ENCODE measurements at places on chromosomes 16 and 17. TPM values are rescaled to one million over a fixed set of nuclear protein-coding genes. Genes with fewer than 3 reads are reported as not detected.

DNA sequence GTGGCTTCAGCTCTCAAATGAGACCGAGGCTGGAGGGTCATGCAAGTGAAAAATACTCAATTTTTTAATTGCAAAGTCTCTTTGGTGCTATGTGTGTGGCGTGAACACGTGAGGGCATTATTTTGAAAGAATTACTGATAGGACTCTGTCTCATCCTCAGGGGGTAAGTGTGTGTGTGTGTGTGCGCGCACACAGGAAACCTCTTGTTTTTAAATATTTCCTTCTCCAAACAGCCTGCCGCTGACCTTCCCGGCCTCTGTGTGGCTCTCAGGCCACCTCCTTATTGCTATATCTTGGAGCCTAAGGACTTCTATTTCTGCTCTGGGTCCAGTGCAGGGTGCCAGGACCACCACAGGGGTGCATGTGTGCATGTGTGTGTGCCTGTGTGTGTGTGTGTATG, 99.7 kb downstream of the CMIP start:
- no peak for DNase-seq

DNA sequence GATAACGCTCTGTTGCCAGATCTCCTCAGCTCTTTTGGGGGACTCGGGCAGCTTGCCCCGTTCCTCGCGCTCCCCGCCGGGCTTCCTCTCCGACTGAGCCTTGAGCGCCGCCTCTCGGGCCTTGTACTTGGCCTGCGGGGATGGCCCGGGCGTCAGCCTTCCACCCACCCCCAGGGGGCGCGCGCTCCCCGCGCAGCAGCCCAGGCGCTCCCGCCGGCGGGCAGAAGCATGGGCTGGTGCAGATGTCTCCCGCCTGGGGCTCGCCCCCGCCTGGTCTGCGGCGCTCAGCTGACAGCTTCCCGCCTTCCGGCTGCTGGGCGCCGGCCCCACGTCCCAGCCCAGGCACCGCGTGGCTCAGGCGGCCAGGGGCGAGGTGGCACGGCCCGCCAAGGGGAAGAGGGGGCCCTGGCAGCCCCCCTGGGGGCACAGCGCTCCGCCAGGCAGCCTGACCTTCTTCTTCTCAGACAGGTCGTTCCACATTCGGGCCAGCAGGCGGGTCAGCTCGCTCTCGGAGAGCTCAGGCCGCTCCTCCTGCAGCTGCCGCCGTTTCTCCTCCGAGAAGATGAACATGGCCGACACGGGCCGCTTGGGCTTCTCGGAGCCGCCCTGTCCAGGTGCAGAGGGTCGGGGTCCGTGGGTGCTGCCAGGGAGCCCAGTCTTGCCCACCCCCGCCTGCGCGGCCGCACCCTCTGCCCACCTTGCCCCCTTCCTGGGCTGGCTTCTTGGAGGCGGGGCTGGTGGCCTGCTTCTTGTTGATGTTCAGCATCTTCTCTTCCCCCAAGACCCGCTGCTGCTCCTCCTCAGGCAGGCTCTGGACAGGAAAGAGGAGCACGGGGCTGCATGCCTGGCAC, 8.9 kb downstream of the UBTF start:
- peak; percentile 99 for DNase-seq

GRCh38 chr17:7711051-7711755, 6.2 kb downstream of the EFNB3 start:
- DNase-seq: no peak

DNA sequence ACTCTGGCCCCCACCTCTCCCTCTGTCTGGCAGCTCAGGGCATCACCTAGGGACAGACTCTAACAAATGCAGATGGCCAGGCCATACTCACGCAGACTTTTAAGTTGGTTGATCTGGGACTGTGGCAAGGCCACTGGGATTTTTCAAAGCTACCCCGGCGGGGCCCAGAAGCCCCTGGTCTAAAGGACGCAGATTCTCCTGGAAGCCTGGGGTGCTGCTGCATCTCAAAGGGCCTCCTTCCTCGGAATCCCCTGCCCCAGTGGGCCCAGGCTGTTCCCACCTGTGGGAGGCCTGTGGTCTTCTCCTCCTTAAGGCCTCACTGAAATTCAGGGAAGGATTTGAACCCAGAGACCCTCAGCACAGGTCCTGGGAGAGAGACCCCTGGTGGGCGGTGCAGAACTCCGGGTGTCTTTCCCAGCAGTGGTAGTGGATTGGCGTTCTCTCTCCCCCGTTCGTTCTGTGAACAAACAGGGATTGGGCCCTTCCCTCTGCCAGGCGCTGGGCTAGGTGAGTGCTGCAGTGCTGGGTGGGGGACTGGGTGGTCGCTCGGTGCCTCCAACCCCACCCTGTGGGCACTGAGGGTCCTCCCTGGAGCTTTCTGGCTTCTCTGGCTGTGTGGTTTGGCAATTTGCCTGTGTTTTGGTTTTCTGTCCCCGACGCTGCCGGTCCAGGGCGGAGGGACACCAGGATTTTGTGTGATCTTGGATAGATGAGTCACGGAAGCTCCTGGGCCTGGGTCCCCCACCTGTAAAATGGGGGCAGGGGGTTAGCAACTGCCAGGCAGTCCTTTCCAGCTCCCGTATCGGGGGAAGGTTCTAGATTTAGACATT, 160.5 kb upstream of the GSE1 start:
- no peak for DNase-seq

DNA sequence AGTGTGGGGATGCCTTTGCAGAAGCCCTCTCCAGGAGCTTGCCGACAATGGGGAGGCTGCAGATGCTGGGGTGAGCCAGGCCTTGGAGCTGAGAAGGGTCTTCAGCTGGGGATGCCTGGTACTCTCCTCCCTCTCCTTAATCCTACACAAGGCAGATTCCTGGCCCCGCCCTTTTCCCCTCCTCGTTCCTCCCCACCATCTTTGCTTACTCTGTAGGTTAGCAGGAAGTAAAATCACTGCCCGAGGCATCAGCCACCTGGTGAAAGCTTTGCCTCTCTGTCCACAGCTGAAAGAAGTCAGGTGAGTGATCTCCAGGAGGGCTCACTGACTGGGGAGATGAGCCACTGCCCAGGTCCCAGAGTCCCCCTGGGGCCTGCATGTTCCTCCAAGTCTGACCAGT, 38.7 kb downstream of the NLRC5 start:
- no peak for DNase-seq

- DNase-seq: no peak
These were observed 83.9 kb upstream of the FBXO47 start for GRCh38 chr17:39051001-39051585.

DNA sequence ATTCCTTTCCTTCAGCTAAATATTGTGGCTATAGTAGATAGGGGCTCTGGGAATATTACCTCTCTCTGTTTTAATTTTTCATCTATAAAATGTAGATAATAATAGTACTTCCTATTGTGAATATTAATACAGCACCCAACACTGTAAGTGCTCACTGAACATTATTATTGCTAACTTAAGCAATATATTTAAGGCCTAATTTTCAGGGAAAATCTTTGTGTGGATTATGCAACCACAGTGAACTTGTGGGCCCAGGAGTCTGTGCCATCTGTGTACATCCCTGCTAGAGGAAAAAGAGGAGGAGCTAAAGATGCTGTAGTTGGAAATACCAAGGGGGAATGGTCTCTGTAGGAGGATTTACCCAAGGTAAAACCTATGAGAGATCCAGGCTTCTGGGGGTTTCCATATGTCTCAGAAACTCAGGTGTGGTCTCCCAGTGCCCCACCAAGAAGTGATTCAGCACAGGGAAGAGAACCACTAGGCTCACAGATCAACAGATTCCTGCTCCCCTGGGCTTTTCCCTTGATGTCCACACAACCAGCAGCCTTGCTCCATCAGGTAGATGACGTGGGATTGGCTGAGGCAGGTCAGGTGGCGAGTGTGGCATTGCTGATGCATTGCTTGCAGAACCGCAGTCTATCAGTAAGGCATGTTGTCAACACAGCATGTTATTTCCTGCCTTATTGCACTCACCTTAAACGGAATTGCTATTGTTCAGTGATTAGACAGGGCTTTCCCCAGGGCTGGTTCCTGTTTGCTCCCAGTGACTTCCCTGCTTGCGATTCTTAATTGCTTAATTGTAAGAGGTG, 1.6 kb upstream of the N4BP1 start:
- peak; percentile 76 for DNase-seq

RNU2-1 gene
- 8,381 TPM for total RNA-seq

PYCARD gene
- total RNA-seq: 87.0 TPM

AIPL1 gene
- not detected for total RNA-seq

GAST gene
- not detected for total RNA-seq

TMC5 gene
- total RNA-seq: not detected

Measured in activated naive CD8-positive, alpha-beta T cell treated with anti-CD3 and anti-CD28 coated beads, Interleukin-2, amount 10 ng/mL, durations not matched to agents 7 days and 5 days (primary cell).